Hematopoietic multipotent progenitor cell treated with erythropoietin and hydrocortisone succinate and interleukin-3 and kit ligand, for 15 days (in vitro differentiated cells): ENCODE measurements at places on chromosomes 3 and 15.

GRCh38 chr3:48716508-48716981 is 476 bp downstream of the IP6K2 start:
- peak; percentile 24 for DNase-seq

GRCh38 chr15:70259028-70259424 is 161.3 kb upstream of the TLE3 start:
- DNase-seq: peak; percentile 8

DNA sequence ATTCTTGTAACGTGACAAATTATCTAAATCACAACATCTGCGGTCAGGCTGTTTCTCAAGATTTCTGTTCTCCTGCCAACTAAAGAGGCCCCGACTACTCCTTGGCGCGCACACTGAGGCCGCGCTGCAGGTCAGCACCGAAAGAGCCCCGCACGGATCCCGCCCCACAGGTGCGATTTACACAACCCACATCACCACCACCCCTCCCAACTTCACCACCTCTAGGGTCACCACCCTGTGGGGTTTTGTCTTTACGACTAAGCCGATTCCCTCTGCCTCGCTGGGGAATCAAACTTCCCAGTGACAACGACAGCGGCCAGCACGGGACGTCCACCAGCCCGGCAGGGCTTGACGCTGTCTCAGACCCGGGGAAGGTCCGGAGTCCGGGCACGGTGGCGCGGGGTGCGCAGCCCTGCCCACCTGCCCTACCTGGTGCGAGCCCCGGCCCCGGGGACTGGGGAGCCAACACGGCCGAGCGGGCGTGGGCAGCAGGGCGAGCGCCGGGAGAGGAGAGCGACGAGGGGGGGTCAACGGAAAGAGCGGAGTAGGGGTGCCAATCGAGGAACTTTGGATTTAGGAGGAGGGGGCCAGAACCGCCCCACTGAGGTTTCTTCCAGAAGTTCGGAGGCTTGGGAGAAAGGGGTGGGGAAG is 764 bp downstream of the UACA start:
- no peak for DNase-seq

- DNase-seq: no peak
These were observed 83.7 kb upstream of the WDR72 start for GRCh38 chr15:53843166-53843565.

- DNase-seq: no peak
These were observed 21.1 kb upstream of the SATB1 start for GRCh38 chr3:18446149-18446825.

DNA sequence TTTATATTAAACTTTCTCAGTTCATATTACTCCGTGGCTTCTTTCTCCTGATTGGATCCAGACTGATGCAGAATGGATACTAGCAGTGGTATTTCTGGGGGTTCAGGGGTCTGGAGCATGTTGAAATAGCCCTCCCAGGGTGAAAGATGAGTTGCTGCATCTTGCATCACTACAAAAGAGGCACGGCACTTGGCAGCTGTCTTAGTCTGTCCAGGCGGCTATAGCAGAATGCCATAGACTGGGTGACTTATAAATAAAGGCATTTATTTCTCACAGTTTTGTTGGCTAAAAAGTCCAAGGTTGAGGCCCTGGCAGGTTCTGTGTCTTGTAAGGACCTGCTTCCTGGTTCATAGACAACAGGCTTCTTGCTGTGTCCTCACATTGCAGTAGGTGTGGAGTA is 660 bp upstream of the BCL2L10 start:
- DNase-seq: no peak

- DNase-seq: no peak
These were observed 18.1 kb upstream of the ZSCAN2 start for GRCh38 chr15:84582583-84583157.

GRCh38 chr3:63969876-63970275 is 53.4 kb downstream of the PSMD6 start:
- DNase-seq: no peak

GRCh38 chr3:66082679-66083078 is 44.0 kb upstream of the MAGI1 start:
- DNase-seq: no peak

- DNase-seq: no peak
These were observed 1.7 kb downstream of the CFAP44 start for GRCh38 chr3:113439606-113440005.

- no peak for DNase-seq
These were observed 1042.7 kb downstream of the PLOD2 start for GRCh38 chr3:145118303-145118702.

GRCh38 chr3:124140746-124141145 is 148.8 kb upstream of the ROPN1 start:
- no peak for DNase-seq

DNA sequence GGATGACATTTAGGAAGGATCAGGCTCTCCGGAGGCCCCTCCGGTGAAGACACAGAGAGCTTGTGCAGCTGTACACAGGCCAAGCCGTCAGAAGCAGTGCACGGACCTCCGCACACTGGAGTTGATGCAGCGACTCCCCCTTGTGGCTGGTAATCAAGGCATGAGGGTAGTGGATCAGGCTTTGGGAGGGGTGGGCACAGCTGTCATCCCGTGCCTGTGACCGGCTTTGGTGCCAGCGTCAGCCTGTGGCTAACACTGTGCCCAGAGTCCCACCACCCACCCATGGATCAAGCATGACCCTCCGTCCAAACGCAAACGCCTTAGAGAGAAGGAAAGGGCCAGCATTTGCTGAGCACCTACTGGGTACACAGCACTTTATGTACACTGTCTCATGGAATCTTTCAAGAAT is 8.2 kb upstream of the GRIP2 start:
- DNase-seq: no peak

DNA sequence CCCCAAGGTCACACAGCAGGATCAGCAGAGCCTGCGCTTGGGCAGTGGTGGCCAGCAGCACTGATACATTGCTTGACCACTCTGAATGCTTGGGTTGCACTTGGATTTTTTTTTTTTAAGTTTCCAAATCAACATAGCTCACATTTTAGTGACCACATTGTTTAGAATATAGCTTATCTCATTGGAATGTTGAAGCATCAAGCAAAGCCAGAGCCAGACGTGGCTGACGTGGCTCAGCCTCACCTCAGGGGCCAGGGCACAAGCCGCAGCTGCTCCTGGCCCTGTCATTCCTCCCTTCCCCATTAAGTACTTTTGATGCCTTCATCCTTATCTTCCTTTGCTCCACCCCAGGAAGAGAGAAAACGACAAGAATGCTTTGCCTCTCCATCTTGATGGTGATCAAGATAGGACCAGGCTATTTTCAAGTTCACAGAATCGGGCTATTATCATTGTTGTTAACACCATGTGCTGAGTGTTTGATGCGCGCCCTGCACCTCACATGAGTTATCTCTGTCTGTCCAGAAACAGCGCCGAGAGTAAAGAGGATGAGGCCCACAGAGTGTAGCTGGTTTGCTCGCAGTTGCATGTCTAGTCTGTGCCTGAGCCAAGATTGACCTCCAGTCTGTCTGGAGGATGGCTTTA is 75.8 kb downstream of the AAGAB start:
- DNase-seq: no peak

GRCh38 chr3:39501968-39502837 is 34.7 kb downstream of the MOBP start:
- no peak for DNase-seq

DNA sequence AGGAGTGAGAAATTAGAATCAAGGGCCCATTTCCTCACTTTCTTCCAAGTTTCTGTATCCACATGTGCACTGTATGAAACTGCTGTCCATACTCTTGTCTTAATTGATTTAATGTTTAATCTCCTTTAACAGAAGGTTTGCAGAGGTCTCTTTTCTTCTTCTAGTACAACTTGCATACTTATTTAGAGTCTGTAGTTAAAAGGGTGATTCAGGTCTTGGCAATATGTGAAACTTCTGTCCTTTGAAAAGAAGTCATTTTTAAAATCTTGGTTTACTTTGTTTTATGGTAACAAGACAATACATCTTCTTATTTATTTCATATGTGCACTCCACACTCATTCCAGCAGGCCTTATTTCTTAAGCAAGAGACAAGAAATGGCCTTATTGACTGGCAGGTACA is 25.8 kb downstream of the TMEM45A start:
- DNase-seq: no peak

DNA sequence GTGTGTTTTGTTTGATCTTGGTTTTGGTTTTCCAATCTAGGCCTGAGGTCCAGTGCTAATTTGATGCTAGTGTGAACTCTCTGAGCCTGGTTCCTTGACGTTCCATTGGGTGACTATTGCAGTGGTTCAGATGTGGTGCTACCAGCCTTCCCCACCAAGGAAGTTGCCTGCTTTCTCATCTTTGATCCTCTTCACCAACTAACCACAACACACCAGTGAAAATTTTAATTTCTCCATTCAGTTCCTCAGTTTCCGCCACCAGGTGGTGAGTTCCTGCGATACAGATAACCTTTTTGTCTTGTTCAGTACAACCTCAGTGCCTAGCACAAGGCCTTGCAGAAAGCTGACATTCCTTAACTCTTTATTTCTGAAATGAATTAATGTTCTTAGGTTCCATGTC is 337.4 kb upstream of the TPRG1 start:
- no peak for DNase-seq

DNA sequence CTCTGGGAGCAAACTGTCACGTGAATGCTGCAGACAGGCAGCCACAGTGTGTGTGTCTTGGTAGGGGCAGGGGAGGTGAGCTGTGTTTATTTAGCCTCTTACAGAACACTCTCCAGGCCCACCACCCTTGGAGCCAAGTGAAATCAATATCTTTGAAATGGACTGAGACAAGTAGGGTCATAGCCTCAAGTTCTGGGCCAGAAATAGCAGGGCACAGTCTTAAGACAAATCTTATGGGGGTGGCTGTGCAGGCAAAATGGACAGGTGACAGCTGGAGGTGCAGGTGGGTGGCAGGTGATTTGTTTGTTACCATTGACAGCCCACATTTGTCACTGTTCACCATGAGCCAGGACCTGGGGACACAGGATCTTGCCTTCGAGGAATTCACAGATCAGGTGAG is 93.6 kb upstream of the NMNAT3 start:
- DNase-seq: no peak

- no peak for DNase-seq
These were observed 28.8 kb downstream of the SAMMSON start for GRCh38 chr3:70028361-70028760.

DNA sequence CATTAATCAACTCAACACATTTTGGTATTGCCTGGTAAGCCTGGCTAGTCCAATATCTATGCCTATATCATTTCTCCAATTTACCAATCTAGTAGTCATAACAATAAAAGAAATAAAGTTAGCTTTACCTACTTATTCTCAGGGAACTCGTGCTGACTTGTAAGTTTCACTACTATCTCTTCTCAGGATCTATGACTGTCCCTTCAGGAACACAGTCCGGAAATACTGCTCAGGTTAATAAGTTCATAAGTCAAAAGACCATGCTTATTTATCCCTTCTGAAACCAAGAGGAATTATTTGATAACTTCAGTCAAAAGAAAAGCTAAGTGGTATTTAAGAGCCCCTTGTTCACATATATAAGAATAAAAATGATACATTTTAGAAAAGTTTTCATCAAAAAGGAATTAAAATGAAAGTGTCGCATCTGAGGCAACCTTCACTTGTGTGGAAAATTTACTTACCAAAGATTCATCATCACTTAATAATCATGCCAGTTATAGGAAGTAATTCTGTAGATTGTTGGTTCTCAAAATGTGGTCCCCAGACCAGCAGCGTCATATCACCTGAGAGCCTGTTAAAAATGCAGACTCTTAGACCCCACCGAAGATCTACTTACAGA is 15.5 kb upstream of the THRB start:
- DNase-seq: no peak

DNA sequence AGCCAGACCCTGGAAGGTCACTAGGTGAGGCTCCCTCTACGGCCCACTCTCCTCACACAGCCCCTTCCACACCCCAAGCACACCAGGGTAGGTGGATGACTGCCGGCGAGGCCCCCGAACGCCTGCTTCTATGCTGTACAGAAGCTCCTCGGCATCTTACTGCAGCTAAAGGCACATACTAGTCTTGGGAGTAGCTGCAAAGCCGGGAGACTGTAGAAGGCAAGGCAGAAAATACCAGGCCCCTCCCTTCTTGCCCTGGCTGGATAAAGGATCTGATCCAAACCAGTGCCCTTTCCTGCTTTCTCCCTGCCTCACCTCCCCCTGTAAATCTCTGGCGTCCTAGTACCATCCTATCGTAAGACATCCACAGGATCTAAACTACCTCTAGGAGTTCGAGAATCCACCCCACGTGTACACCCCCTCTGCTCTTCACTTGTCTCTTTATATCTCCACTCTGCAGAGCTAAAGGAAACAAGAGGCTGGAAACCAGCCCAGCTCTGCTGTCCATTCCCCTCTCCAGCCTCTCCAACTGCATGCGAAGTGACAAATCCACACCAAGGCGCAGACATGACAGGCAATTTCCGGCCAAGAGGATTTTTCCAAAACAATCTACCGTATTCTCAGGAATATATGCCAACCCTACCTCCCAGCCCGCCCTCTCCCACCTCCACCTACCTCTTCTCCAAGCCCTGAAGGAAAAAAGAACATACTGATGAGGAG is 11.8 kb downstream of the TNK2 start:
- DNase-seq: peak; percentile 43

DNA sequence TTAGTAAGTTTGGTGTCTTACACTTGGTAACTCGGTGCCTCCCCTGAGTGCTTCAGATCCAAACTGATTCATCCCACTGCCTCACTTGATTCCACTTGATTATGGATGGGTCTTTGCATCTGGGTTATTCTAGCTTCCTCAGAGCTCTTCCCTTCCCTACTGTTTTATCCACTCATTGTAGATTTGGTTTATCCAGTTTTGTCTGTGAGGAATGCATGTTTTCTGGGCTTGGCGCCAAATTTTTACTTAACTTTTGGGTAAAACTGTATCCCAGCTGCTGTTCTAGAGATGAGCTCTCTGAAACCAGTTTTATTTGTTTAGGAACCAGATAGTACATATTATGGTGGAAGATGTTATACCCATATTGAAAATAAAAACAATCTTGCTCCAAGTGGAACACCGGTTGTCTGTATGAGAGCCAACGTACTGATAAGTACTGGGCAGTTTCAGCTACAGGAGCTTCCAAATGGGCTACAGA is 20.9 kb downstream of the RAD54L2 start:
- DNase-seq: no peak

- DNase-seq: no peak
These were observed 18.5 kb downstream of the HERC1 start for GRCh38 chr15:63815211-63815610.

DNA sequence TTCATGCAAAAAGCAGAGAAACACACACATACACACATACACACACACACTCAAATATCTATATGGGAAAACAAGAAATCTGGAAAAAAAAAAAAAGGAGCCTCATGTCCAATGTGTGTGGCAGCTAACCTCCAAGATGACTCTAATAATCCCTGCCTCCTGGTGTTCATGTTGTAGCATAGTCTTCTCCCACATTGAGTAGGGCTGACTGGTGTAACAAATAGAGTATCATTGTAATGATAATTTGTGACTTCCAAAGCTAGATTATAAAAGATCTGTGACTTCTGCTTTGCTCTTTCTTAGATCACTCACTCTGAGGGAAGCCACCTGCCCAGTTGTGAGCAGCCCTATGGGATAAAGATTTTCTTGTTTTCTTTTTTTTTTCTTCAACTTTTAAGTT is 130.9 kb upstream of the TNIK start:
- no peak for DNase-seq

- no peak for DNase-seq
These were observed 458.2 kb upstream of the MDFIC2 start for GRCh38 chr3:70770650-70771049.
